Stimulated activated CD4-positive, alpha-beta T cell treated with anti-CD3 and anti-CD28 coated beads, Interleukin-2, amount 100 ng/mL, for 4 hours (primary cell): ENCODE measurements at places on chromosomes 12 and 14.

DNA sequence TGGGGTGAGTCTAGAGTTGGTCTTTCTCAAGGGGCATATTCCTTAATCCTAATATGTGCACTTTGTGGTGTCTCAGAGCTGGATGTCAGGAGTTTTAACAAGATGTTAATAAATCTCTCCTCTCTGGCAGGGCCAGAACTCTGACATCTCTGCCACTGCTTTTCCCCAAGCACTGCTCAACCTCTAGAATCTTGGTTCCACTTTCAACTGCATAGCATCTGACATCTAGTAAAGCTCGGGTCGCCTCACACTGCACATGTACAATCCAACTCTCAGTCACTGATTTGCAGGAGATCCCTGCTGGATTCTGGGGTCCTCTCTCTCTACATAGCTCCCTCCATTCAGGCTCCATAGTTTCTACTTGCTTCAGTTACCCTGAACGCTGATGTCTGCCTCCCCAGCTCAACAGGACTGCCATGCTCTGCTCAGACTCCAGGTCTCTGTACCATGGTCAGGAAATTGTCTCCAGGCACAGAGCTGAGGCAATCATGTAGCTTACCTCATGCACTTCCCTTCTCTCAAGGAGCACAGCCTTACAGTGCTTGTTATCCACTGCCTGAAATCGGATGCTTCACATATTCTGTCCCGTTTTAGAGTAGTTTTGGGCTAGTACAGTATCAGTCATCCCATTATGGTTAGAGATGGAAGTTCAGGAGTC is 1.6 kb downstream of the PTCSC3 start:
- no peak for DNase-seq

DNA sequence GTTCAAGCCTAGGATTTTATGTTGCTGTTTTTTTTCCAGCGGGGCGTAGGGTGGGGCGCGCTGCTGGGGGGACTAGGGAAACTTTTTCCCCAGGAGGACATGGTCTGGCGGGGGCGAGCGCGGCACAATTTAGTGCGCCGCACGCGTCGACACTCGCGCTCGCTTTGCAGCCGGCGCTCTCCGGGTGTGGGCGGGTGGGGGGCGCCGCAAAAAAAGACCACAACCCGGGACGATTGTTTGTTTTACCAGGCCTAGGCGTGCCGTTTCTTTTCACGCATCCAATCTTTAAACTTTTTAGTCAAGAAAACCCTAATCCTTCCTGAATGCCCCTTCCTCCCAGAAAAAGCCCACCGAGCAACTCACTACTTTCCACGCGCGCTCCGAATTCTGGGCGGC is 865 bp upstream of the ZFP36L1 start:
- no peak for DNase-seq

- no peak for DNase-seq
These were observed 71.8 kb downstream of the MYRFL start for GRCh38 chr12:69896653-69897381.

DNA sequence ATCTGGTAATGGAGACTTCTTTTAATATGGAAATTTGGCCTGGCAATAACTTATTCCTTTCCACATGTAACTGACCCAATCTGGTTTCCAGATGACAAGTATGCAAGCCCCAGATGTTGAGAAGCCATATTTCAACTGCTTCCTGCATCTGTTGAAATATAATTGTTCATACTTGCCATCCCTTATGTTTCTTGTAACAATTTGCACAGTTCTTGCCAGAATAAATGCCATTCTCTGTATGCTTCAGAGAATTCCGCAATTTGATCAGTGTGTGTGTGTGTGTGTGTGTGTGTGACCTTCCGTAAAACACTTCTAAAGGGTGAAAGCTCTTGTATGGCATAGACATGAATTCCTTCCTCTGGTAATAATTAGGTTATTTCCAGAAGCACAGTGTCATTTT is 1.8 kb upstream of the CLEC2A start:
- DNase-seq = no peak

- DNase-seq = no peak
These were observed 96.9 kb downstream of the HELB start for GRCh38 chr12:66398931-66399910.

GRCh38 chr12:52461693-52462092 is 9.7 kb upstream of the KRT6B start:
- DNase-seq = no peak

DNA sequence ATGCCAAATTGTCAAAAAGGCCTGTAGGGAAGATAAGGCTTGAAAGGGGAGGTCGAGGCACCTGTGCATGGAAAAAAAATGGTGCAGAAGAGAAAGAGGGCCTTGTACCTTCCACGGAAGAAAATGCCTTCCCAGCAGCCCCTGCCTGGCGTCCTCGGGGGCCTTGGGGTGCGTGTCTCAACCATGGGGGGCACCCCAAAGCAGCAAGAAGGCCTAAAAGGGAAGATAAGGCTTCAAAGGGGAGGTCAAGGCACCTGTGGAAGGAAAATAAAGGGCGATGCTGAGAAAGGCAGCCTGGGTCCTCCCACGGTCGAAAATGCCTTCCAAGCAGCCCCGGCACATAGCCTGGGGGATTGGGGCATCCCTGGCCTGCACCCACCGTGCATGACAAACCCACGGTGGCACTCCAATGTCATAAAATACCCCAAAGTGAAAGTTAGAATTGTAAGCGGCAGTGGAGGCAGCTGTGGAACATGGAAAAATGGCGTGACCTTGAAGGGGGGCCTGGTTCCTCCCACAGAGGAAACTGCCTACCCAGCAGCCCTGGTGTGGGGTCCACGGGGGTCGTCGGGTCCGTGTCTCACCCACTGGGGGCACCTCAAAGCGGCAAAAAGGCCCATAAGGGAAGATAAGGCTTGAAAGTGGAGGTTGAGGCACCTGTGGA is 275.0 kb downstream of the ALG10 start:
- DNase-seq = no peak

GRCh38 chr12:94762943-94763342 is 112.6 kb upstream of the TMCC3 start:
- DNase-seq = no peak

GRCh38 chr14:81392052-81392451 is 8.1 kb downstream of the STON2 start:
- no peak for DNase-seq

- DNase-seq = peak; percentile 53
These were observed 1.0 kb upstream of the SOCS2 start for GRCh38 chr12:93571365-93571924.

DNA sequence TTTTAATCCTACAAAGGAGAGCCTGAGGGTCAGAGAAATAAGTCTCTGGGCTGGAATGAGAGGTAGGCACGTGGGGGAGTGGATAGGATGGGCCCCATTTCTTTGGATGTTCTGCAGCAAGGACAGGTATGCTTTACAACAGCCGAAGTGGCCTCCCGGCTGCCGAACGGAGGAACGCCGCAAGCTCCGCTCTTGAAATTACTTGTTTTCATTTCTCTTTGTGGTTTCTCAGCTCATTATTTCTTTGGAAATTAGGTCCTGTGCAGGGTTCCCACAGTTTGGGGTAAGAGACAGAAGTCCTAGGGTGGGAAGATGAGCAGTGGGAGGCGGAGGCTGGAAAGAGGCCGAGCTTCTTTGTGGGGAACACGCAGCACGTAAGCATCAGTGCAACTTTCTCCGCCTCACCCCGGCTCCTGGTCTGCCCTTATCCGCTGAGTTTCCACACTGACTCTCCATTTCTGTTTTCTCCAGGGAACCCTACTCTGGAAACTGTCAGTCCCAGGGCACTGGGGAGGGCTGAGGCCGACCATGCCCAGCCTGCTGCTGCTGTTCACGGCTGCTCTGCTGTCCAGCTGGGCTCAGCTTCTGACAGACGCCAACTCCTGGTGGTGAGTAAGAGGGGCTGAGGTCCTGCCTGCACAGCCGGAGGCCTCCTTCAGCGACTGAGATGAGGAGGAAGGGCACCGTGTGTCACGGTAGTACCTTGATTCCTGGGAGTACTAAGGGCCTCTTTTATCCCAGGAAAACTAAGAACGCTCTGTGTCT is 2.0 kb downstream of the WNT5B start:
- no peak for DNase-seq

- DNase-seq = no peak
These were observed 38.8 kb upstream of the TDRD9 start for GRCh38 chr14:103889313-103890051.

DNA sequence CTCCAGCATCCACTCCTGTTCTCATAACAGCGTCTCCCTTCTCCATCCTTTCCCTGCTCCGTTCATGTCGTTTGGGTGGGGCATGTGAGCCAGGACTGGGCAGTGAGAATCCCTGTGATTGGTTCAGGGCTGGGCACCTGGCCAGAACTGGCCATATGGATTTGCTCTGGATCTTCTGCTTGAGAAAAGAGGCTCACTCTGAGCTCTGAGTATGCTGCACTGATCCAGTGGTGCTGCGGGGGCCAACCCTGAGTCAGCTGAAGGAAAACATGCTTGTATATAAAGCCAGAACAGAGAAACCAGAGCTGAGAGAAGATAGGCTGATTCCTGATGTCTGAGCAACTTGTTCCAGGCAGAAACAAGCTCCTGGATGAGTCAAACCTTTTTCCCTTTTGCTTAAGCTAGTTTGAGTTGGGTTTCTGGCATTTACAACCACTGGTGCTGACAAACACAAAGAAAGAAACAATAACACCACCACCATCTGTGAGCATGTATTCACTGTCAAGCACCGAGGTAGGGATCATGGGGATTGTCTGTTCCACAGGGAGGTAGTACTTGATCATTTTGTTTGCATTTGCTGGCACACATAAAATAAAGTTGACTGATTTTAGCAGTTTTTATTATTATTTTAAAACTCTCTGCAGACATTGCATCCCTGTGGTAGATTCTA is 14.0 kb upstream of the HPD start:
- DNase-seq = no peak

DNA sequence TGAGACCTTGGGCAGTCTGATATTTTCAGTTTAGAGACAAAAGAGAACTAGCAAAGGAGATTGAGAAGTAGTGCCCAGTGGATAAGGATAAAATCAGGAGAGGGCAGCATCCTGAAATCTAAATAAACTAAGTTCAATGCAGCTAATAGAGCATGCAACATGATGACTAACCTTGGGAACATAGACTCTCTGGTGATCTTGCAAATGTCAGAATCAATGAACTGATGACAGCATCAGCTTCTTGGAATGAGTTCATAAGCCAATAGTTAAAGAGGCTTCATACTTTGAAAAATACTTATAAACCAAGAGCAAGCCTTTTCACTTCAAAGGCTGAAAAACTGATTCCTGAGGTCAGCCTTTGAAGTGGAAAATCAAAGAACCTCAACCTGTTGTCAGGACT is 8.2 kb downstream of the TAS2R19 start:
- DNase-seq = no peak

GRCh38 chr14:46248001-46248630 is 403.5 kb downstream of the RPL10L start:
- no peak for DNase-seq

DNA sequence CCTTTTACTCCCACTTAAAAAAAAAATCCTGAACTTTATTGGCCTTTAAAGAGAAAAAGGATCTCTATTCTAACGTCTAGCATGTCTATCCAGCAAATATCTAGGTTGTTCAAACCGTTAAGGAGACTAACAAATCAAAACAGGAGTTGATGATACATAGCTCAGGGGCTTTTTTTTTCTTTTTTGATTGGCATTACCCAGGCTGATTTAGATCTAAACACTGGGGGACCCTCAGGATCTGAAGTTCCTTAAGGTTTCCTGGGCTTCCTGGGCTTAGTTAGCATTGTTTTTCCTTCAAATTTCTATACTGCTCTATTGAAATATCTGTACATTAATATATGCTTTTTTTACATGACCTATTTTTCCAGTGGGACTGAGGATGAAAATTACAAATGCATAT is 42.3 kb downstream of the EFCAB11 start:
- DNase-seq = no peak

GRCh38 chr12:15116086-15116485 is 105.1 kb downstream of the RERG start:
- DNase-seq = no peak

- no peak for DNase-seq
These were observed 423 bp downstream of the FGD6 start for GRCh38 chr12:95216711-95217376.
